ENCODE measurements at places on chromosomes 6 and 20. TPM values are rescaled to one million over a fixed set of nuclear protein-coding genes. Genes with fewer than 3 reads are reported as not detected.

DNA sequence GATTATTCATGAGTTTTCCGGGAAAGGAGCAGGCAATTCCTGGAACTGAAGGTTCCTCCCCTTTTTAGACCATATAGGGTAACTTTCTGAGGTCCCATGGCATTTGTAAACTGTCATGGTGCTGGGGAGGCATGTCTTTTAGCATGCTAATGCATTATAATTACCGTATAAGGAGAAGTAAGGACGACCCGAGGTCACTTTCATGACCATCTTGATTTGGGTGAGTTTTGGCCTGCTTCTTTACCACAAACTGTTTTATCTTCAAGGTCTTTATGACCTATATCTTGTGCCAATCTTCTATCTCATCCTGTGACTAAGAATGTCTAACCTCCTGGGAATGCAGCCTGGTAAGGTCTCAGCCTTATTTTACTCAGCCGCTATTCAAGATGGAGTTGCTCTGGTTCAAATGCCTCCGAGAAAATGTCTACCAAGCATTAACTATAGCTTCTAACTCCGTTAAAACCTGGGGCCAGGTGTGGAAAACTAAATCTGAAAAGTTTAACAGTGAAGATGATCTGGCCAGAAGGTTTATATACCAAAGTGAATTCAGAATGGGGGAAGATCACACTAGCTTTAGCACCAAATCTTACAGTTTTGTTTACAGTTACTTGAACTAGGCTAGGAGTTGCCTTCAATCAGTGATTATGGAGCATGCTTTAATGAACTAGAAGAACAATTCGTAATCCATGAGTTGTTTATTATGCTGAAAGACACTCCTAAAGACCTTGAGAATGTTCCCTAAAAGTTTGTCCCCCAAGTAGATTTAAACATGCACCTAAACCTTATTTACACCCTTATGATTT, 80.0 kb upstream of the TOP1 start:
- no peak for DNase-seq

- DNase-seq, result no peak
Measured at GRCh38 chr6:84606860-84607259, 157.5 kb downstream of the TBX18 start.

Gene ALDH5A1
- 3.0 TPM for polyA plus RNA-seq

- no peak for DNase-seq
Measured at GRCh38 chr6:134077301-134077700, 24.9 kb upstream of the SLC2A12 start.

All from SK-N-SH (cell line).